ENCODE measurements at places on chromosomes 12 and 14.

GRCh38 chr12:56590237-56590830 is 39.8 kb downstream of the BAZ2A start:
- DNase-seq, result no peak

- no peak for DNase-seq
These were observed 1.1 kb downstream of the ATXN3 start for GRCh38 chr14:92105073-92105892.

DNA sequence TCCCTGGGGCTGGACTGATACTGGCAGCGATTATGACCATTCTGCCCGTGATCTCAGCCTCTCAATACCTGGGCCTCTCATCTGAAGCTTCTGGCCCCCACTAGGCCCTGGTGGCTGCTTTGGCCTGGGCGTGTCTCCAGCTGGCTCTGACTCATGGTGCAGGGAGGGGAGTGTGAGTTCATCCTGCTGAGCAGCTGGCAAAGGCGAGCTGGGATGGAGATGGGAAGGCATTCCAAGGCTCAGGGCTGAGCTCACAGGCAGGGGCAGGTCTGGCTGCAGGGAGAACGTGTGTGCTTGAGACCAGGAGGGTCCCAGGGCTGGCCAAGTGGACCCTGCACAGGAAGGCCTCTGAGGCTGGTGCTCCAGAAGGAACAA is 221.8 kb downstream of the TMEM121 start:
- no peak for DNase-seq

- no peak for DNase-seq
These were observed 24.0 kb downstream of the TMTC2 start for GRCh38 chr12:82710741-82711140.

- no peak for DNase-seq
These were observed 18.4 kb downstream of the ASB2 start for GRCh38 chr14:93957751-93958566.

- DNase-seq, result no peak
These were observed 214.4 kb upstream of the DIO2 start for GRCh38 chr14:80425686-80426085.

GRCh38 chr12:47110011-47110541 is 30.3 kb upstream of the AMIGO2 start:
- peak; percentile 49 for DNase-seq

GRCh38 chr14:102675396-102675795 is 82.9 kb downstream of the RCOR1 start:
- no peak for DNase-seq

DNA sequence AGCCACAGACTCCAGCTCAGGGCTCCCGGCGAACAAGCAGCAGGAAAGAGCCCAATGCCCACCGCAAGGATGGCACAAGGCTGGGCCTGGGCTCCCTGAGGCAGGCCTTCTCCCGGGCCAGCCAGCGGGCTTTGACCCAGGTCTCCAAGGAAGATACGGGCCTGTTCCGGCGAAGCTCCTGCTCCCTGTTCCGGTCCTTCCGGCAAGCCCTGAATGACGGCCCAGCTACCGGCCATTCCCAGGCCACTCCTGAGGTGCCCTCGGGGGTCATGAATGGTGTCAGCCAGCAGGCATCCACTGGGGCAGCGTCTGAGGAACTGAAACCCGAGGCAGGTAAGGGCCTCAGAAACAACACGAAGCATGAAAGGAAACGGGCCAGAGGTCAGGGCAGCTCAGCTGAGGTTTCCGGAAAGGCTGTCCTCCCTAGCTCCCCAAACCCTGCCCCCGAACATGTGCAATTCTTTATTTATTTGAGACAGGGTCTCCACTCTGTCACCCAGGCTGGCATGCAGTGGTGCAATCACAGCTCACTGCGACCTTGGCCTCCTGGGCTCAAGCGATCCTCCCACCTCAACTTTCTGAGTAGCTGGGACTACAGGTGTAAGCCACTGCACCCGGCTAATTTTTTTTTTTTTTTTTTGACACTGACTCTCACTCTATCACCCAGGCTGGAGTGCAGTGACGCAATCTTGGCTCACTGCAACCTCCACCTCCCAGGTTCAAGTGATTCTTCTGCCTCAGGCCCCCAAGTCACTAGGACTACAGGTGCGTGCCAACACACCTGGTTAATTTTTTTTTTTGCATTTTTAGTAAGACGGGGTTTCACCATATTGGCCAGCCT is 6.0 kb downstream of the EXOC3L4 start:
- DNase-seq, result no peak

- DNase-seq, result no peak
These were observed 23.5 kb downstream of the APPL2 start for GRCh38 chr12:105212438-105212837.

- DNase-seq, result no peak
These were observed 20.6 kb downstream of the RDH12 start for GRCh38 chr14:67722293-67722692.

Data from NCI-H748 treated with DMSO at 0.1 percent for 48 hours (cell line).